Hematopoietic multipotent progenitor cell treated with erythropoietin and hydrocortisone succinate and interleukin-3 and kit ligand, for 17 days (in vitro differentiated cells): ENCODE measurements at places on chromosomes 6 and 20.

GRCh38 chr20:18578581-18578980, 9.3 kb upstream of the DTD1 start:
- DNase-seq, result no peak

- DNase-seq, result no peak
Observed at GRCh38 chr6:91341473-91341872, 754.6 kb upstream of the MAP3K7 start.

DNA sequence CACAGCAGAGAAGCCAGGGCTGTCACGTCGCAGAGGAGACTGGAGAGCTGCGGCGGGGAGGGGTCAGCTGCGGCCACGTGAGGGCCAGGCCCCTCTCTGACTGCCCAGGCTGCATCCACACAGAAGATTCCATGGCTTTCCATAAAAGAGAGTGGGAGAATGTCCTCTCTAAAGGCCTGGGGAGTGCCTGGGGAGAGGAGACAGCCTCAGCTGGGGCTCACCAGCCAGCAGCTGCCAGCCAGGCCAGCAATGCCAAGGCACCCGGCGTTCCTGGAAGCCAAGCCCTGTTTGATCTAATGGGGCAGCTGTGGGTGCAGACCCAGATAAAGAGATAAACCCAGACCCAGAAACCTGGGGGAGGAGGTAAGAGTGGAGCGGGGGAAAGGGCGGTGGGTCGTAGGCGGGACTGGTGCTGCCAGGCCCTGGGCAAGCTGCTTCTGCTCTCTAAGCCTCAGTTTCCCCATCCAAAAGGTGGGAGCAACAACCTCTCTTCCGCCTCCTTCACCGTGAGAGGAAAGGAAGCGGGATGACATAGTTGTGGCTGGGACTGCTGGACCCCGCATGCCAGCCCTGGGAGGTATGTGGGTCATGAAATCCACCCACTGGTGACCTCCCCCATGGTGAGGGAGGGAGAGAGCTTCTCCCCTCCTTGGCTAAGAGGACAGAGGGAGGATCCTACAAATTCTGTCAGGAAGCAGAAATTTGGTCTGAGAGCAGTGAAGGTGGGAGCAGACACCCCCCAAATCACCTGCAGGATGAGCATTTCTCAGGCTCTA, 3.1 kb upstream of the OSBPL2 start:
- peak; percentile 75 for DNase-seq

DNA sequence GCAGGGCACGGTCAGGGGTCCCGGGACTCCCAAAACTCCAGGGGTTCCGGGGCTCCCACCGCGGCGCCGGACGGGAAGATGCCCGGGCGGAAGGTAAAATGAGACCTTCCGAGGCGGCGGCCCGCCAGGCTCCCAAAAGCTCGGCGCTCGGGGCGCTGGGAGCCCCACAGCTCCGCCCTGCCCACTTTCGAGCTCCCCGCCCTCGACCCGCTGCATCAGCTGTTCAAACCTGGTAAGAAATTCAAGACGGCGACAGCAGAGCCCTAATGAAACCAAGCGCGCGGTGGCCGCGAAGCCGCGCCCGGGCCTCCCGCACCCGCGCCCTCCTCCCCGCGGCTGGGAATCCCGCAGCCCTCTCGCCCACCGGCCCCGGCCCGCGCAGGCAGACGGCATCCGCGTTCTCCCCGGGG, 369 bp downstream of the SLC4A11 start:
- DNase-seq, result no peak

- no peak for DNase-seq
Observed at GRCh38 chr6:117143647-117144046, 121.7 kb upstream of the VGLL2 start.

- DNase-seq, result no peak
Observed at GRCh38 chr20:54079652-54080051, 9.3 kb upstream of the BCAS1 start.

GRCh38 chr6:158754738-158755137, 64.4 kb downstream of the EZR start:
- DNase-seq, result no peak

GRCh38 chr20:51650685-51651134, 108.2 kb upstream of the NFATC2 start:
- no peak for DNase-seq

DNA sequence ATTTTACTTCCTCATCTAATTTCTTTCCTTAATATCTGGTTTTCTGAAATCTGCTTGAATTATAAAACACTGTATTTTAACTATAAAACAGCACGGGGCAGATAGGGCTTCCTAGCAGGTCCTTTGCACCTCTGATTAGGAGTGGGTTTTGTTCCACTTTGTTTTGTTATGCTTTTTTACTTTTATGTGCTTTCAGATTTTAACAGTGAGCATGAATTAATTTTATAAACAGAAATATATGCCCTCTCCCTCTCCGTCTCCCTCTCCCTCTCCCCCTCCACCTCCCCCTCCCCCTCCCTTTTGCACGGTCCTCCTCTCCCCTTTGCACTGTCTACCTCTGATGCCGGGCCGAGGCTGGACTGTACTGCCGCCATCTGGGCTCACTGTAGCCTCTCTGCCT, 14.3 kb downstream of the GPX6 start:
- no peak for DNase-seq

DNA sequence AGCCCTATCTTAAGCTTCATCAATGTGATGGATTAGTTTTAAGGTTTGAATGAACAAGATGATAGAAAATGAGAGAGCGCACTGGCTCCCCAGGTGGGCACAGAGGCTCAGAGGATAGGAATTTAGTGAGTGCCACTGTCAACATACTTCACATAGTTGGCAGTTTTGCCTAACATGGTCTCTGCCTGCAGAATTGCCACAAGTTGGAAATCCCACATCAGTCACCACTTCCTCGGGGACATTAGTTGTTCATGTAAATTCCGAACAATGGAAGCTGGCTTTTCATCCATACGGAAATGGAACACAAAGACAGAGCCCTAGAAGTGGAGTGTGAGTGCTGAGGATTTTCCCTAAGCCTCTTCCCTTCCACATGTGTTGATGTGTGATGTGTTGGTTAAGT, 123.9 kb upstream of the PHACTR1 start:
- no peak for DNase-seq

DNA sequence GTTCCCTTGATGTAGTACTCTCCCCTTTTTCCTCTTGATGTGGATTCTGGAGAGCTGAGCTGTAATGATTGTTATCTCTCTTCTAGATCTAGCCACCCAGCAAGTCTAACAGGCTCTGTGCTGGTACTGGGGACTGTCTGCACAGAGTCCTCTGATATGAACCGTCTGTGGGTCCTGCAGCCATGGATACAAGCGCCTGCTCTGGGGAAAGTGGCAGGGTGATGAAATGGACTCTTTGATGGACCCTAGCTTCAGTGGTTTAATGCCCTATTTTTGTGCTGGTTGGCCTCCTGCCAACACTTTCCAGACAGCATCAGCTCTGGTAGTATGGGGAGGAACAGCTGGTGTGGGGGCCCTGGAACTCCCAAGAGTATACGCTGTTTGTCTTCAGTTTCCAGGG, 216.3 kb downstream of the ADGRG6 start:
- no peak for DNase-seq

DNA sequence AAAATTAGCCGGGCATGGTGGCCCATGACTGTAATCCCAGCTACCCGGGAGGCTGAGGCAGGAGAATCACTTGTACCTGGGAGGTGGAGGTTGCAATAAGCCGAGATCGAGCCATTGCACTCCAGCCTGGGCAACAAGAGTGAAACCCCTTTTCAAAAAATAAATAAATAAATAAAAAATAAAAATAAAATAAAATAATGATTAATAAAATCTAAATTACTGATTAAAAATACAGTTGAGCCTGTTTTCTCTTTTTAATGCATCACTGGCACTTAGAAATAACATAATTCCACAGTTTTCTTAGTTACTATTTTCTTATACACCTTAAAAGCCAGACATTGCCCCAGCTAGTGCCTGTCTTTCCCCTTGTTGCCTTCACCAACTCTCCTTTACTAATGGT, 922.8 kb upstream of the GJE1 start:
- DNase-seq, result no peak

GRCh38 chr6:106637051-106637716, 7.8 kb downstream of the QRSL1 start:
- DNase-seq, result no peak

DNA sequence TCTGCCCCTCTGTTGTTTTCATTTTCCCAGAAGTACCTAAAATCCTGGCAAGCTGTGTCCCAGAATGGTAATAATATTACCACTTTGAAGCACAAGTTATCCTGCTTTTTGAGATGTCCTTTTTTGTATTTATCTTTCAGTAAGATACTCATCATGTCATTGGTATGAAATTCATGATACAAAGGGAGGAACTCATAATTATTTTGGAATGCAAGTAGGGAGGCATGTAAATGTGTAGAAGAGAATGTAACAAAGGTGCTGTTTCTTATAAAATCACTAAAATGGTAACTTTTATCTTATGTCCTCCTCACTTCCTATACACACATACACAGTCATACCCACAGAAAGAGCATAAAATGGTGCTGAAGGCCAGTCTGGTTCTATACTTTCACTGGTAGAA, 109.9 kb downstream of the CD2AP start:
- no peak for DNase-seq

DNA sequence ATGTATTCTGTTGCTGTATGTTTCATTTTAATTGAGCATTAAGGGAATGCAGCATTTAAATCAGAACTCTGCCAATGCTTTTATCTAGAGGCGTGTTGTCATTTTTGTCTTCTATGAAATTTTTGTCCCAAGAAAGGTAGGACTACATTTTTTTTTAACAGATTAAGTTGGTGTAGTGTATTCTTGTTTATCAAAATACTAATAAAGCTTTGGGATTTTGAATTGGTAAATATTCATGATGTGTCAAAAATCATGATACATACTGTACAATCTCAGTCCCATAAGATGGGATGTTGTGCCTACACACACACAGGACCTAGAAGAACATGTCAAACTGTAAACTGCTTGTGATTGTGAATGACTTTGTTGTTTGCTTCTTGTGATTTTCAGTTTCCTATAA, 11.2 kb upstream of the HMGN4 start:
- no peak for DNase-seq

- DNase-seq, result no peak
Observed at GRCh38 chr20:31641391-31641790, 3.7 kb downstream of the COX4I2 start.

DNA sequence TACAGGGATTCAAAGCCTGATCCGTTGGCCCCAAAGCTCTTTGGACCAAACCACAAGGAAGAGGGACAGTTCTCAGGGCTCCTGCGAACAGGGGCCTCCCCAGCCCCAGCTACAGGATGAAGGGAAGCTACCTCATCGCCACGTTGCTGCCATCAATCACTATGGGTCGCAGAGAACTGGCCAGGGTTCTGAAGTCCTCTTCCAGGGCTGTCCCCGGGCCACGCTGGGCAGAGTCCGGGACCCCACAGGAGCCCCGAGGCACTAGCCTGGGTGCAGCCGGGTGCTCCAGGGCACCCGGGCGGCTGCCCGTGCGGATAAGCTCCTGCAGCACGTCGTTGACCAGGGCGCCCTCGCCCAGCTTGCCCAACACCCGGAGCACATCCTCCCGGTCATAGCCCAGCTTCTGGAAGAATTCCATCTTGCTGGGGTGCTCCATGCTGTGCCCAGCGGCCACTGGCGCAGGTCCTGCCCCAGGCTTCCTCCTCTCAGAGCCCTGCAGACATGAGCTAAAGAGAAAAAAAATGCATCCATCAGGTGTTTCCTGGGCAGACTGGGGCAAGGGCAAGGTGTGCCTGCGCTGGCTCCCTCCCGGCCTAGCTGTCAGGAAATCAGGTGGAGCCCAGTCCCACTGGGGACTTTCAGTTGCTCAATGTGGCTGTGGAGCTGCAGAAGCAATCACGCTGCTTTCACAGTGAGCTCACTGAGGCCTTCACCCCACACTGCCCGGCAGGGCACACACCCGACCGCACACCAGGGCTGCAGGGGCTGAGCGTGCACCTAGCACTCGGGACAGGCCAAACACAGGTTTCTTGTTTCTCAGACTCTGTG, 10.5 kb downstream of the ZC3H12D start:
- DNase-seq, result no peak

DNA sequence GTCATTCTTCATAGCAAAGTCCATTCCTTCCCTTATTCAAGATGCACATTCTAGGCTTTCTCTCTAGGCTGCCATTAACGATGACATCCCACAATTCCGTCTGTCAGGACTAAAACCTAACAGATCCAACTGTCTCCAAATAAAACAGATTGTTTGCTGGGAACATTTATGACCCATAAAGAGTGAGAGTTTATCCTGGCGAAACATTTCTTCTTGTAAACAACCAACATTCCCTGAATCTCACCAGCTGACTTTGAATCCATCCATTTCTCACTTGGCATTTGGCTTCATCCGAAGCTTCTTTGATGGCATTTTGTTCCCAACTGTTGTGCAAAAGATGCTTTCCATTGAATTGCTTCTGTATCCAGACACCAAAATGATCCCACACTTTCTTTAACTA, 93.1 kb downstream of the OLIG3 start:
- DNase-seq, result no peak

DNA sequence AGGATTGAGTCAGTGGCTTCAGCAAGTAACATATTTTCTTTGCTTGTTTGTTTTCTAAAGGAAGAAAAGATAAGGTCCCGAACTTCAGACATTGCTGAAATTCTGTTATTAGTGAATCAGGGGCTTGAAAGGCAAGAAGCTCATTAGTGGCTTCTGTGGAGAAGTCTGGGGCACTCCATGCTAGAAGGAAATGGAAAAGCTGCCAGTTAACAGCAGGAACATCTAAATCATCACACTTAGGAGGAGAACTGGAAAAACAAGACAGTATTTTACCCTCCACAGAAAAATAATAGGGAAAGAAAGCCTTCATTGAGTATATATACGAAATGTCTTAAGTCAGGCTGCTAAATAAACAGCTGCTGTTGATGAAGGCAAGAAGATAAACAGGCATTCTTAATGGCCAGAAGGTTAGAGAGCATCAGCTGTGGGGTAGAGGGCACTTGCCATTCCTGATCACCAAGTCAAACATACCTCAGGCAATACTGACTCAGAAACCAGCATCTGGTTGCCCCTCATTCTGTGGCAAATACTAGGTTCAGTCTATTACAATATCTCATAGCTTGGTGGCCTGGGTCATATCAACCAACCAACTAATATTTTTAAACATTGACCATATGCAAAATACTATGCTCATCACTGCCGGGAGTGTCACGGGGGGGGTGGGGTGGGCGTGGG, 143.2 kb upstream of the TENT5A start:
- no peak for DNase-seq

GRCh38 chr20:32456869-32457478, 98.8 kb downstream of the ASXL1 start:
- no peak for DNase-seq

- DNase-seq, result no peak
Observed at GRCh38 chr6:73929405-73929804, 233.4 kb downstream of the CD109 start.

GRCh38 chr20:47438464-47439381, 63.0 kb upstream of the NCOA3 start:
- no peak for DNase-seq

DNA sequence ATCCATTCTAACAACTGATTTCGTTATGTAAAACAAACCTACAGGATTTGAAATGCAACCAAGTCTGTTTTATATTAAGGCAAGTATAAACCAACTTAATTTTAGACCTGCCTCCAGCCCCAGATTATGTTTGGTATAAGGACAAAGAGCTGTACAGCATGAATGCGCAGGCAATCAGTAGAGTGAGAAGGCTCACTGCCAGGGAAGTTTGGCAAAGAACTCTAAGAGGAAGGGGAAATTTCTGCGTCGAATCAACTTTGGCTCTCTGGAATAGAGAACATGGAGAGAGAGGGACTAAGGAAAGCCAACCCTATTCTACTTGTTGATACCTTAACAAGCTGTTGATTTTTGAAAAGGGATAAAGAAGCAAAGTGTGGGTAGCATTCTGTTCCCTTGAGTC, 96.9 kb upstream of the FOXO3 start:
- DNase-seq, result no peak
